ENCODE measurements at places on chromosomes 11 and 22.

- DNase-seq = no peak
These were observed 49.7 kb downstream of the MRTFA start for GRCh38 chr22:40586781-40587180.

DNA sequence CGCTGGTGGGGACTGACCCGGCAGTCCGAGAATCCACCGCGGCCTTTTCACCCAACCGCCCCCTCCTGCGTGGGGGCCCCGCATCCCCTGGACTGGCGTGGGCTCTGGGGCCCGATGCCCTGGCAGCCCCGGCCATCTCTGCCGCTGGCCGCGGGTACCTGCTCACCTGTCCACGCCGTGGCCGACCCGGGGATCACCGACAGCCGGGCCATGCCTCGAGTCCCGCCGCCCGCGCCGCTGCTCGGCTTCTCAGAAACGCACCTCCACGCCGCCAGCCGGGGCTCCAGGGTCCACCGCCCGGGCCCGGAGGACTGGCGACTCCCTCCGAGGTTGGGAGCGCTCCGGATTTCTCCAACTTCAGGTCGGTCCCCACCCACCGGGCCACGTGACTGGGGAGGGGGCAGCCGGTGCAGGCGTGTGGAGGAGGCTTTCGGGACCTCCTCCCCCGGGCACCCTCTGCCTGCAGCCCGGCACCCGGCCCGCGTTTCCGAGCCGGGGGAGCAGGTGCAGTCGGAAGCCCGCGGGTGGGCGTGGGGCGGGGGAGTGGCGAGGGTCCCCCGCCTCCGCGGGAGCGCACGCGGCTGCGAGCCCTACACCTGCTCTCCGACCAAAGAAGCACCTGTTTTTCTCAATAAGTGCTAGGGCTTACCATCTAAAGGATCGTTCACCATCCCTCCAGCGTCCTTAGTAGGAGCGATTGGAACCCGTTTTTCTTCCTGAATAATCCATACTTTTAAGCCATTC, 554 bp upstream of the NRIP3 start:
- peak; percentile 28 for DNase-seq

GRCh38 chr11:92843455-92843854, 126.0 kb upstream of the MTNR1B start:
- DNase-seq = no peak

GRCh38 chr22:35910003-35910769, 118.4 kb downstream of the RBFOX2 start:
- no peak for DNase-seq

- DNase-seq = no peak
These were observed 87.4 kb downstream of the TRMU start for GRCh38 chr22:46422896-46423295.

DNA sequence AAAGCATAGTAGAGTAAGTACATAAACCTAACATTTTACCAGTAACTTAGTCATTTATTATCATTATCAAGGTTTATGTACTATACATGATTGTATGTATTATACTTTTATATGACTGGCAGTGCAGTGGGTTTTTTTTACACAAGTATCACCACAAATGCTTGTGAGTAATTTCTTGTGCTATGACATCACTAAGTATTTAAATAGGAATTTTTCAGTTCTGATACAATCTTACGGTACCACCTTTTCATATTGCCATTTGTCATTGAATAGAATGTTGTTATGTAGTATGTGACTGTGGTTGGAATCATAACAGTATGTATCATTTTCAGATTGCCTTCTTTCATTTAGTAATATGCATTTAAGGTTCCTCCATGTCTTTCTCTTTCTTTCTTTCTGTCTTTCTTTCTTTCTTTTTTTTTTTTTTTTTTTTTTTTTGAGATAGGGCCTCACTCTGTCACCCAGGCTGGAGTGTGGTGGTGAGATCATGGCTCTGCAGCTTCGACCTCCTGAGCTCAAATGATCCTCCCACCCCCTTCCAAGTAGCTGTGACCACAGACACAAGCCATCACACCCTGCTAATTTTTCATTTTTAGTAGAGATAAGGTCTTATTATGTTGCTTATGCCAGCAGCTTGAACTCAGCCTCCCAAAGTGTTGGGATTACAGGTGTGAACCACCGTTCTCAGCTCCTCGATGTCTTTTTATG, 18.6 kb downstream of the ATM start:
- DNase-seq = peak; percentile 48

GRCh38 chr11:119727523-119728151, 1.4 kb downstream of the NECTIN1 start:
- no peak for DNase-seq

- no peak for DNase-seq
These were observed 25.9 kb downstream of the OTOG start for GRCh38 chr11:17572791-17573460.

DNA sequence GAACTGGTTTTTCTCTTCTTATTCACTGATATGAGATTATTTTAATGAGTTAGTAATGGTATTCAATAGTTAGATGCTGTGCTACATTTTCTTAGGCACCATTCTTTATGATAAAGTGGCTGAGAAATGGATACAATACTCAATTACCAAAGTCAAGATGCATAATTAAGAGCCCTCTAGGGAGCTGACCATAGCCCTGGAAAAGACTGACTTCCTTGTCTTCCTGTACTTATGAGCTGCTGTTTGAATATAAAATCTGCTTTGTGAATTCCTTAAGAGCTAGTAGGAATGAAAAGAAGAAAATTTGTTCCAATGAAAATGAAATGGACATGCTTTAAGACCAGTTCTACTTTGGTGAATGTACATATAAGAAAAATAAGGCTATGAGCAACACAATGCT, 452.3 kb downstream of the KCNA4 start:
- DNase-seq = no peak

DNA sequence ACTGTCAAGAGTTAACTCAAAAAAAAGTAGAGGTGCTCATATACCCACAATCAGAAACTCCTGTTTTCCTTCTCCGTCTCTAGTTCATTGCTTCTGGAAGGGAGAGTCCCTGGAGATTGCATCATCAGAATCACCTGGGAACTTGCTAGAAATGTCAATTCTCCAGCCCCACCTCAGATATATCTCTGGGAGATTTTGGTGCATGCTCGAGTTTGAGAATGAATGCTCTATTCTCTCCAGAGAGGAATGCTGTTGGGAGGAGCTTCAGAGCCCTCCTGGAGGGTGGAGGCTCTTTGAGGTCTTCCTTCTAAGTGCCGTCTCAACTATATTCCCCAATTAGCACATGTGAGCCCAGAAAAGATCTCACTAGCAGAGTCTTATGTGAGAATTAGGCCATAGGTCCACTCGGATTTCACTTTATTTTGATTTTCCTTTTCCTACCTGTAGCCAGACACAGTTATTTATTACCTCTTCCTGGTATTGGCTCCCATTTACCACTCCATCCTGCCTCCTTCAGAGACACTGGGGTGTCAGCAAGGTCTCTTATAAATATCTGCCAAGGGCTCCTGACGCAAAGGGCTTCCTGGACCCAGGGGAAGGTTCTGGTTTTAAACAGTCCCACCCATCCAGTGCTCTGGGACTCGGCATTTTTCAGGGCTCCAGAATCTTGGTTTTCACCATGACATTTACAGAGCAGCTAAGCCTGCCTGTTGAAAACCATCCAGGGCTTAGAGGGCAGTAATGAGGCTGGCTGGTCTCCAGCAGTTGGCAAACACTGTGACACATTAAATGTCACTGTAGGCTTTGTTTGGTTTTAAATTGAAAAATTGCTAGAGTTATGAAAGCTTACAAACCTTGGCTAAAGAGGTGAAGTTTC, 136.2 kb downstream of the CD44 start:
- DNase-seq = no peak

- DNase-seq = no peak
These were observed 960.1 kb upstream of the FAT3 start for GRCh38 chr11:91264481-91264880.

Measured in stimulated activated CD4-positive, alpha-beta T cell treated with anti-CD3 and anti-CD28 coated beads, Interleukin-2, amount 100 ng/mL, for 24 hours (primary cell).